ENCODE measurements at places on chromosomes 1 and 21.

DNA sequence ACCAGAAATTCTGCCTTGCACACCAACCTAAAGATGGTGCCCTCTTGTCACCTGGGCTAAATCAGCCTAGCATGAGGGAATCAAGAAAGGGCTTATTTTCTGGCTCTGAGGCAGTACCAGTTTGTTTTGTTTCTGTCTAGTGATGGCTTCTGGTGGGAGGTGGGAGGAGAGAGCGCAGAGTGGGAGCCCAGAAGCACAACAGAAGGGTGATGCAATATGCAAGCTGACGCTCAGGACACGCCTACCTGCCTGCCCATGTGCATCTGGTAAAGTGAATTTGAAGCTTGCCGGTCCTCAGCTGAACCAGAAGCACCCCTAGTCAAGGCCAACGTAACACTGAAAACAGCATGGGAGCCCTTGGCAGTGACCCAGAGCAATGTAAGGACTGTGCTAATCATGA lies 138.4 kb upstream of the TIAM1 start:
- DNase-seq, result no peak

GRCh38 chr1:185287451-185287850 lies 29.6 kb downstream of the IVNS1ABP start:
- DNase-seq, result no peak

DNA sequence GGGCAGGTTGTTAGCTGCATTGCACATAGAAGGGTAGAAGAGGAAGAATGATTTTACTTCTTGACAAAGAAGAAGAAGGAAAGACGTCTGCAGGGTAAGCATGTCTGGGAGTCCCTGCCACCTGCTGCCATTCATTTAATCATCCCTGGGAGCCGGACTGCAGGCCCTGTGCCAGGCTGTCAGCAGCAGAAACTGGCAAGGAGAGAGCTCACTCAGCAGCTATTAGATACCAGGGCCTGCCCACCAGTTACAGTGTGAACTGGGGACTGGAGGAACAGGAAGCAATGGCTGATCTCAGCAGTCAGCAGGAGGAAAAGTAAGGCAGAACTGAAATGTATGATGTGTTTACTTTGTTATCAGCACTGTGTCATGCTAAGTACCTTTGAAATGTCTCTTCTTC lies 75.7 kb upstream of the C1orf87 start:
- no peak for DNase-seq

GRCh38 chr1:22249928-22250680 lies 107.2 kb upstream of the WNT4 start:
- no peak for DNase-seq

- DNase-seq, result no peak
Observed at GRCh38 chr1:166876540-166876838, 425 bp upstream of the TADA1 start.

DNA sequence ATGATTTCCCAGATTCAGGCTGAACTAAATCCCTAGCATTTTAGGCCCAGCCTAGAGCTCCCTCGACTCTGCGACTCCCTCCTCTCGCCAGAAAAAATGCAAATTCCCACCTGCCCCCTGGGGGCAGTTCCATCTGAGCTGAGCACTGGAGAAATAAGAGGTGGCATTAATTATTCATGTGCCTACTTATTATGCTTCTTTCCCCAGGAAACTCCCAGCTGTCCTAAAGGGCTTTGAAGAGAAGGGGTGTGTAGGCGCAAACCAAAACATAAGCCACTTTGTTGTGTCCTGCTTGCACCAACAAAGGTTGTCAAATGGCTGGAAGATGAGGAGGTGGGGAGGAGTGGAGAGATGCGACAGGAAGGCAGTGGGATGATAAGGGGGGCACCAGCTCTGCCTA lies 41.4 kb upstream of the GOLT1A start:
- no peak for DNase-seq

DNA sequence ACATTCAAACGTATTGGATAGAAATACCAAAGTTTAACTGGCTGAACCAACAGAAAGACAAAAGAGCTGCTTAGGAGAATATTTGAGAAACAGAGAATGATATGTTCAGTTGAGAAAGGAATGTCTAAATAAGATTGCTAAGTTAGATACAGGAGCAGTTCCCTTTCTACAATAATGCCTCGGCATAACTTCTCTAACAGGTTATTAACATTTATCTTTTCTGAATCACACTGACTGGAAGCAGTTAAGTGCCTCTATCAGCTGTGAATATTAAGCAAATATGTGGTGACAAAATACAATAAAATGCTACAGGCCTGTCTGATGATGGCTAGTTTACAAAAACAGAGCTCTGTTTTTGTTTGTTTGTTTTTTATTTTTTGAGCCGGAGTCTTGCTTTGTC lies 121.9 kb downstream of the KCNK1 start:
- DNase-seq, result no peak

DNA sequence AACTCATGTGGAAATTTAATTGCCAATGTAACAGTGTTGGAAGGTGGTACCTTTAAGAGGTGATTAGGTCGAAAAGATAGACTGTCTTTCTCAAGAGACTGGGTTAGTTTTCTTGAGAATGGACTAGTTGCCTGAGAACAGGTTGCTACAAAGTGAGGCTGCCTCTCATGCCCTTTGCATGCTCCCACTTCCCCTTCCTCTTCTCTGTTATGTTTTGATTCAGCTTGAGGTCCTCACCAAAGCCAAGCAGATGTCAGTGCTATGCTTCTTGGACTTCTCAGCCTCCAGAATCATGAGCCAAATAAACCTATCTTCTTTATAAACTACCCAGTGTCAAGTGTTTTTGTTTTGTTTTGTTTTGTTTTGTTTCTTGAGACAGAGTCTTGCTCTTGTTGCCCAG lies 187.0 kb upstream of the RUNX1 start:
- DNase-seq, result no peak

DNA sequence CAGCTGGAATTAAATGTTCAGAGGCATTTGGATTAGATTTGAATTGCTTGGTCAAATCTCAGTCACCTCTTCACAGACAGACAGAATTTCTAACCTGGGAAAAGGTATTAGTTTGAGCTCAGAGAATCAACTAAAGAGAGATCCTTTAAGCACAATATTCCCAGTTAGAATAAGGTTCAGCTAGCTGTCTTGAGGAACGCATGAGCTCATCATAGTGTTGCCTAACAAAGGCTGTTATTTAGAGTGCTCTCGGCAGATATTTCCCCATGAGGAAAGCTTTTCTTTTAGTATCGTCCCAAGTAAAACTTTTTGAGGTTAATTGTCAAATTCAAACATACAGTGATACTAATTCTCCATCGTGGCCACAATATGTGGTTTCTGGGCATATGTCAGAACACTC lies 269.9 kb downstream of the HLX start:
- DNase-seq, result no peak

DNA sequence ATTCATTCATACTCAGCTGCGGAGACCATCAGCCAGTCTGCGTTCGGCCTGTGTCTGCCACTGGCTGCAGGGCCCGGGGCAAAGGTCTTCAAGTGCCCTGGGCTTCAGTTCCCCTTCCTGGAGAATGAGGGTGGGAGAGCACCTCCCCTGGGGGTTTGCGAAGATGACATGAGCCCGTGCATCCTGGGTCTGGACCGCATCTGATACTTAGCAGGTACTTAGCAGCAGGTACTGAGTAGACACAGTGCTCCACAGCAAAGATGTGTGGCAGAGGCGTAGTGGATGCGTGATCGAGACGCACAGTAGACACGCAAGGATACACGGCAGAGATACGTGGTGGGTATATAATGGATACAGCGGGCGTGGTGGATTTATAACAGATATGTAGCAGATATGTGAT lies 51.3 kb downstream of the PRKCZ start:
- no peak for DNase-seq

DNA sequence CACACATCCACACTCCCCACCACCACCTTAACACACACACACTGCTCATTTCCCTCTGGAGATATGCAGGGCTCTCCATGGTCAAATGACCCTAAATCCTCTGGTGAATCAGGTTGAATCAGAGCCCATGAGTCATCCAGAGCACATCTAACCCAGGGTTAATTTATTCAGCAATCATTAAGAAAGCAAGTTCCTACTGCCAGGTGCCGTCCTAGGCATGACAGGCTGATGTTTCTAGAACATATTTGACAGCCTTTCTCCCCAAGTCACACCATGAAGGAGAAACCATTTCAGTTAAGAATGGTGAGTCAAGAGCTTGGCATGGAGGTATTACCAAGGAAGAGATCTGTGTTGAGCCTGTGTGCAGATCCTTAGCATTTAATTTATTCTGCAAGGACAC lies 194.3 kb upstream of the CAMK1G start:
- no peak for DNase-seq

GRCh38 chr1:94670273-94670672 lies 128.7 kb upstream of the F3 start:
- DNase-seq, result no peak

DNA sequence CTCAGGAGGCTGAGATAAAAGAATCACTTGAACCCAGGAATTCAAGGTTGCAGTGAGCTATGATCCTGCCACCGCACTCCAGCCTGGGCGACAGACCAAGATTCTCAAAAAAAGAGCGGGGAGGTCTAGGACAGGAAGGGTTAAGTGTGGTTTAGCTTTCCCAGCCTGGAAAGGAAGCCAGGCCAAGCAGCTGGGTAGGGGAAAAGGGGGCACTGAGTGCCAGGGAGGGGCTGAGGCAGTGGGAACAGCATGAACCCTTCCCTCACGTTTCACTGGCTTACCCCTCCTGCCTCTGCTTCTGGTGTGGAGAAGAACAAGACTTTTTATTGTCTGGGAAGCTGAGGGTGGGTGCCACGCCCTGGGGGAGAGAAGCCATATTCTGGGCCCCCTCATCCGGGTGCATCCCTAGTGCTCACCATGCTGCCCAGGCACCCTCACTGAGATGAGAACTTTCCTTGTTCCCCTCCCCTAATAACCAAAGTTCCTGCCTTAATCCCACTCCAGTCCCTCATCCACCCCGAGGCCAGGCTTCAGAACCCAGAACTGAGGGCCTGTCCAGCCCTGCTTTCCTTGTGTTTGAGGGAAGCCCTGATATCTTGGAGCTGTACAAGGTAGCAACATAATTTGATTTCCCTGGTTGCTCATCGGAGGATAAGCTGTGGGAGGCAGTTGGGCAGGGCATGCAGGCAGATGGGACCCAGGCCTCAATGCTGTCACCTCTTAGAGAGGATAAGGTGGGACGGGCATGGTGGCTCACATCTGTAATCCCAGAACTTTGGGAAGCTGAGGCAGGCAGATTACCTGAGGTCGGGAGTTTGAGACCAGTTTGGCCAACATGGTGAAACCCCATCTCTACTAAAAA lies 2.0 kb upstream of the LMNA start:
- DNase-seq, result no peak

DNA sequence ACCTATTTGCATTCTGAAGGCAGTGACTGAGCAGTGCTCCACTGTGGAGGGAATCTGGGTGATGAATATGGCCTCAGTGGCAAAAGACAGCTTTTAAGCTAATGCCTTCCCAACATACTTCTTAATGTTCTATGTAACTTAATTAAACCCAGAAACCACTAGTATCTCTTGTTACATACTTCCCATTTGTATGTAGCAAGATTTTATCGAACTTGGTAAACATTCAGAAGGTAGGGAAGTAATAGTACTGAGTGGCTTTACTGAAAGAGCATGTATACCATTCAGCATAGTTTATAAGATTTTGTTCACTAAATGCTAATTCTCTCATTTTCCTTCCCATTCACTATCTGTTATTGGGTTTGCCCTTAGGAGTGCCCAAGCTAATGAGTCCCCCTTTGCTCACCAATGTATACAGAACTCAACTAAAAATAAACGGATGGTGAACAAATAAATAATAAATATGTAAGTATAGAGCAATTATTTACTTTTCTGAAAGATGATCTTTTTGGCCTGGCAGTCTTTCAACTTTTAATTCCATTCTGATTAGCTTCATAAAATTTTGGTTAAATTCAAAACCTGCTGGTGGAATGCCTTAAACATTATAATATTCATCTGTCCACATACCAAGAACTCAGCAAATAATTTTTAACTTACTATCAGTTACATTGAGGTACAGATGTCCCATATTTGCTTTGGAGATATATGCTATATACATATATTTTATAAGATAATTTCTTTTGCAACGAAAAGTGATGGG lies 204.4 kb downstream of the APP start:
- DNase-seq, result no peak

GRCh38 chr1:41673806-41674205 lies 189.3 kb upstream of the EDN2 start:
- no peak for DNase-seq

DNA sequence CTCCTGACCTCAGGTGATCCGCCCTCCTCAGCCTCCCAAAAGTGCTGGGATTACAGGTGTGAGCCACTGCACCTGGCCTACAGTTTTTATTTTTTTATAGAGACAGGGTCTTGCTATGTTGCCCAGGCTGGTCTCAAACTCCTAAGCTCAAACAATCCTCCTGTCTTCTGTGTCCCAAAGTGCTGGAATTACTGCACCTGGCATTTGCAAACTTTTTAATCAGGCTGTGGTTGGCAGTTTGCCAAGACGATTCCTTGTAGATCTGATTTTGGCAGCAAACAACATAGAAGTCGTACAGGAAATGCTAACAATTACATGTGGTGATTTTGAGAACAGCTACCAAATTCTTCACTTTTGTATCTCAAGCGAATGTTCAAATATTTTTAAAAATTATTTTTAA lies 10.1 kb downstream of the RBP7 start:
- no peak for DNase-seq

- no peak for DNase-seq
Observed at GRCh38 chr1:111015222-111015621, 51.5 kb upstream of the LRIF1 start.

DNA sequence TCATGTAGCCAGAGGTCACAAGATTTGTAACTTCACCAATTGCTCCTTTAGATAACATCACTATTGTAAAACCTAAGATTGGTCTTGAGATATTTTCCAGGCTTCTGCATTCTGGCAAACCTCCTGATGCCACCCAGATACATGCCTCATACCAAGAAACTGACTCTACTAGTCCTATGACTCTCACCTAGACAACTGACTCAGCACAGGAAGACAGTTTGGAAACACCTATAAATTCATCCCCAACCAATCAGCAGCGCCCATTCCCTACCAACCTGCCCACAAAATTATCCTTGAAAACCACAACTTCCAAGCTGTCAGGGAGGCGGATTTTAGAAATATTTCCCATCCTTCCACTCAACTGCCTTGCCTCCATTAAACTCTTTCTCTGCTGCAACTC lies 2.6 kb downstream of the NME7 start:
- no peak for DNase-seq

GRCh38 chr1:11211925-11212587 lies 22.9 kb downstream of the ANGPTL7 start:
- no peak for DNase-seq

GRCh38 chr1:188427642-188428041 lies 1598.9 kb downstream of the PLA2G4A start:
- DNase-seq, result no peak

Measured in activated gamma-delta T cell treated with anti-CD3 and anti-CD28 coated beads, Interleukin-2, amount 50 U/mL, for 16 hours (primary cell).